ENCODE measurements at places on chromosomes 1 and 21.
A peak's percentile ranks its signal among the peaks of the same experiment; 100 is the strongest.

DNA sequence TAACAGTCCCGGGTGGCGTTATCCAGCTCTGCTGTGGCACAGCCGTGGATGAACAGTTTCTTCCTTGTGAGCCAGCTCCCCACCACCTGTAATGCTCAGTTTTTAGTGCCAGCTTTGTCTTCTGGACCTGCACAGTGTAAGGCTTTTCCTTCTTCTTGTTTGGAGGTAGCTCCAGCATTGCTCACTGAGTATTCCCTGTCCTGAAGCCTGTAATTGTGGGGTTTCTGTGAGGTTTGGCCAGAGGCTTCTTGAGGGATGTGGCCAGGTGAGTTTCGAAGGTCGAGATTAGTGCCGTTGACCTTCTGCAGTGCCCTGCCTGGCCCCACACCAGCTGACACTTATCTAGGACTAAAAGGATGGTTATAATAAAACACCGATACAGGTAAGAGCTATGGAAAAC is 75.0 kb downstream of the PBX1 start:
- no peak for DNase-seq

- DNase-seq: no peak
Measured at GRCh38 chr1:81233591-81233990, 567.1 kb upstream of the ADGRL2 start.

- no peak for DNase-seq
Measured at GRCh38 chr1:22457345-22457744, 5.7 kb downstream of the ZBTB40 start.

GRCh38 chr1:225662155-225662554 is 9.2 kb upstream of the ENAH start:
- no peak for DNase-seq

- no peak for DNase-seq
Measured at GRCh38 chr1:193448682-193449461, 262.5 kb upstream of the B3GALT2 start.

DNA sequence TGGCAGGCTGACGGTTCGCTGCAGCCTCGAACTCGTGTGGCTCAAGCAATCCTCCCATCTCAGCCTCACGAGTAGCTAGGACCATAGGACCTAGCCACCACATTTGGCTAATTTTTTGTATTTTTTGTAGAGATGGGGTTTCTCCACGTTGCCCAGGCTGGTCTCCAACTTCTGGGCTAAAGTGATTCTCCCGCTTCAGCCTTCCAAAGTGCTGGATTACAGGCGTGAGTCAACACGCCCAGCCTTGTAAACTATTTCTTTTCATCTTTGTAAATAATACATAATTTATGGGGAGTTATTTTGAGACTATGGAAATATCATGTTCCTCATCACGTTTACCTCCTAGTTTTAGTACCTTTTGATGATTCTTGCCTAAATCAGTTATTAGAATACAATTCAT is 906 bp upstream of the FBXO28 start:
- no peak for DNase-seq

GRCh38 chr21:23921670-23922418 is 1685.4 kb downstream of the MRPL39 start:
- DNase-seq: no peak

DNA sequence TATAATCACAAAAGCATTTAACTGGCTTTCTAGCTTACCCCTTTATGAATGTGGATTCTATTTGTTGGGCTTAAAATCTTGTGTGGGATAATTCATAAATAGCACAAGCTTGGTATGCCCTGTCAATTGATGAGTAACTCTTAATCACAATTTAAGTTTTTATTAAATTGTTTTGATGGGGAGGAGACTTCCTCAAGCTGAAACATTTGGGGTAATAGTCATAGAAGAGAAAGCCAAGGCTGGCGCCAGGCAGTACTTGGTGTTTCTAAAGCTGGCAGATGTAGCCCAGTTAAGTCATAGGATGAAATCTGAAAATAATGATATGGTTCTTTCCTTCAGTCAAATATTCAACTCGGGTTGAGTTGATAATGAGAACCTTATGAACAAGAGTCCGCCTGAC is 167.2 kb downstream of the FMN2 start:
- no peak for DNase-seq

DNA sequence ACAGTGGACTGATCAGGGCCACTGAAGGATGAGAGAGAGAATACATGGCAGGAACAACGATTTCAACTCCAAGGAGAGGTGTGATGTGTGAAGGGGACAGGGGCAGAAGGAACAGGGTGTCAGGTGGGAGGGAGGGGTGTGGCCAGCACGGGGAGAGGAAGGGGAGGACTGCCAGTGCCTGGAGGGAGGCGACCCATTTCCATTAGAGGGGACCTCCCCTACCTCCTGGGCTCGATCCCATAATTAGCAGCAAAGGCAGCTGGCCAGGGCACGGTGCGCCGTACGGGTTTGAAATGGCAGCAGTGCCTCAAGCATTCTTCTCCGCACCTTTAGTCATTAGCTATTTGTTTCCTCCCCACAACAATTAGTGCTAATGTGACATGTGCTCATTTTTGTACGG is 22.7 kb downstream of the CRYAA start:
- peak; percentile 10 for DNase-seq

- no peak for DNase-seq
Measured at GRCh38 chr1:228955691-228956090, 220.4 kb downstream of the RHOU start.

GRCh38 chr1:40919475-40920011 is 57.4 kb upstream of the CITED4 start:
- no peak for DNase-seq

DNA sequence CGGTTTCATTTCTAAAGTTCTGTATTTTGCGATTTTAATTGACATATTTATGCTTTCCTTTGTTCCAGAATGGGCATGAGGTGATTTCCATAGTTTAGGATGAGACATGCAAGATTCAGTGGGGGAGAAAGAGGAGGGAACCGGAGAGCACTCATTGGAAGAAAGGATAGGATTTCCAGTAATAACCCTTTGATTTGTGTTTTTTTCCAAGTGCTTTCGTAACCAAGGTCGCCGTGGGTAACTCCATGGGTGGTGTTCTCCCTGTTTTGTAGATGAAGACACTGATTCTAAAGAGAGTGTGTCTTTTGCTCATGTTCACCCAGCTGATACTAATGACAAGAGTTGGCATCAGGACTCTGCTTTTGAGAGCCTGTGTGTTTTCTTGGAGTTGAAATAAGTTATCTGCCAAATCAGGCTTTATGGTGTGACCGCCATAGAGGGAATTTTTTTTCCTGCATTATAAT is 170.1 kb downstream of the DHRS3 start:
- no peak for DNase-seq

GRCh38 chr1:46527474-46528296 is 23.8 kb downstream of the KNCN start:
- peak; percentile 71 for DNase-seq

DNA sequence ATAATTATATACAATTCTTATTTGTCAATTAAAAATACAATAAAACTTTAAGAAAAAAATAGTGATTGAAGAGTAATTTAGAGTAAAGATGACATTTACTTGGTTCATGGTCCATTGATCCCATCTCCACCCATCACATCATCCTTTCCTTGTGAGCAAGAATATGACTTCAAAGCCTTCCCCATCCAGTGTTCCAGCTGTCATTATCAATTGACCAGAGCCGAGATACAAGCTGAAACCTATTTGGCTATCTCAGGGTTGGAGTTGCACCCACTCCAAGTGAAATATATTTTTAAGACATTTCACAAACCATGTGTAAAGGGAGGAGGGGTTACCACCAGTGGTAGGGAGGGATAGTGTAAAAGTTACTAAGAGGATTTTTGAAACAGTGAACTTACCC is 428.9 kb upstream of the C1orf87 start:
- no peak for DNase-seq

GRCh38 chr1:167471568-167471967 is 46.8 kb downstream of the CD247 start:
- DNase-seq: no peak

- DNase-seq: no peak
Measured at GRCh38 chr1:14724246-14724645, 125.8 kb downstream of the KAZN start.

DNA sequence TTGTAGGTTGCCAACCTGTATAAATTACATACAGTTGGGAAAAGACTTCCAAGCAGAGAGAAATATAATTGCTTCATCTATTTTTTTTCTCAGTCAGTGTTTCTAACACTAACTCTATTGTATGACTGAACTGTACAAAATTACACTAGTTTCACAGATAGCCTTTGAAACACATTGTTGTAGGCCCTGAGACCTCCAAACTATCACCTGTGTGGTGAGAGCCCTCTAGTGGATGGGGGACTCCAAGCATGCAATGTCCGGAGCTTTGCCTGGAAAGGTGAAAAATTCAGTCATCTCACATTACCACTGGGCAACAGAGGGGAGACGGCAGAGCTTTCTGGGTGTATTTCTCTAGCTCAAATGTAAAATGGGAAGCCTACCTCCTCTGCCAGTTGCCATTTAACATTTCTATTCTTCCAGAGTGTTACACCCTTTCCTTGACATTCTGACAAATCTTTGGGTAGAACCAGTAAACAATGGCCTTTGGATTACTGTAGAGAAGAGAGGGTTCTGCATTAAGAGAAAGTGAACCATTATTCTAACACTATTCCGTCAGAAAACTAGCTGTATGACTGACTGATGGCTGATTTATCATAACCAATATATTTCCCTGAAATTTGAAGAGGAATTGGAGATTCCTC is 212.2 kb downstream of the LYPLAL1 start:
- no peak for DNase-seq

DNA sequence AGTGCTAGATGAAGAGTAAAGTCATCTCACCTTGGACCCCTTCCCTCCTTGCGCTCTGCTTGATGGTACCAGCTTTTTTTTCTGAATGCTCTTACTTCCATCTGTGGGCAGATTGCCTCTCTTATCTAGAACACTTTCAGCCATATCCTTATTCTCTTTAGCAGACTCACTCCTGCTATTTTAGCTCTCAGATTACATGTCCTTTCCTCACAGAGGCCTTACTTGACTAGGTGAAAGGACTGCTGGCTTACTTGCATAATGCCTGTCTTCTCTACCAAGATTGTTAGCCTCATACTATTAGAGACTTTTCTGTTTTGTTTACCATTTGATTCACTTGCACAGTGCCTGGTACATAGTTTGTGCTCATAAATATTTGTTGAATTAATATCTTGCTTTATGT is 9.3 kb downstream of the IFI44 start:
- no peak for DNase-seq

DNA sequence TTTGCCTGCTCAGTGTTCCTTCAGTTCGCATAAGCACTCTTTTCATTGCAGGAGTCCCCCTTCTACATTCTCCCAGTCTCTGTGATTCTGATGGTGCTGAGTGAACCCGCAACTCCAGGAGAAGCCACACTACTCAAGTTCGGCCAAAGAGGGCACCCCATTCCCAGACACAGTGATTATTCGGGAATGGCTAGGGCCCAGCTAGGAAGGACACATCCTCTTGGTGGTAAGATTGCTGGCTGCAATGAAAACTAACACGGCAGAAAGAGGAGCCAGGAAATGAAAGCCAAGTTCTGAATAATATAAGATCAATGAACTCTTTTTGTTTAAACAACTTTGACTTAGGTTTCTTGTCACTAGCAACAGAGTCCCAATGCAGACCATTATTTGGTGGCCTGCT is 14.9 kb downstream of the CREG1 start:
- no peak for DNase-seq

GRCh38 chr1:112011202-112011601 is 21.7 kb upstream of the KCND3 start:
- DNase-seq: no peak

- DNase-seq: no peak
Measured at GRCh38 chr1:19651141-19651737, 7.1 kb downstream of the NBL1 start.

DNA sequence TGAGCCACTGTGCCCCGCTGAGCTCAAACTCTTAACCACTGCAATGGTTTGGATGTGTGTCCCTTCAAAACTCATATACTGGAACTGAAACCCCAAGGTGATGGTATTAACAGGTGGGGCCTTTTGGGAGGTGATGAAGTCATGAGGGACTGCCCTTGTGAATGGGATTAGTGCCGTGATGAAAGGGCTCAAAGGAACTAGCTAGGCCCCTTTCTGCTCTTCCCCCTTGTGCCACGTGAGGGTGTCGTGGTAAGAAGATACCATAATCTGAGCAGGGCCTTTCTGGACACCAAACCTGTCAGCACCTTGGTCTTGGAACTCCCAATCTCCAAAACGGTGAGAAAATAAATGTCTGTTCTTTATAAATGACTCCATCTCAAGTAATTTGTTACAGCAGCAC is 45.5 kb upstream of the SPOCD1 start:
- DNase-seq: no peak

DNA sequence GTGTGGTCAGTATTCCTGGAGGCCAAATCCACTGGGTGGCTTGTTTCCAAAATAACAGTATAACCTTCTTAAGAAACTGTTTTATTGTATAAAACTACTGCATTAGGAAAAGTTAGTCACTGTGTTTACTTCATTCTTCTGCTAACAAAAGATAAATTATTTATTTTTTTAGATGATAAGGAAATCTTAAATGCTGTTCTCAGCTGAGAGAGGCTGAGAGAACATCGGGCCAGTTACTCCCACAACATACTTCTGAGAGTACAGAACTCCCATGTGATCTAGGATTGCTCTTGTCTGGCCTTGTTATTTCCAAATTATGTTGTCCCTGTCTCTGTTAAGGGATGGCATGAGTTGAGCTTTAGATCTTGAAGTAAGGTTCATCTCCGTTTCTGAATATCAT is 96.7 kb upstream of the CXADR start:
- DNase-seq: no peak

GRCh38 chr1:248852481-248853405 is 6.1 kb downstream of the ZNF692 start:
- no peak for DNase-seq

GRCh38 chr1:67677408-67677807 is 7.6 kb upstream of the GADD45A start:
- DNase-seq: no peak

- peak; percentile 11 for DNase-seq
Measured at GRCh38 chr21:46112725-46113215, 14.9 kb downstream of the COL6A2 start.

DNA sequence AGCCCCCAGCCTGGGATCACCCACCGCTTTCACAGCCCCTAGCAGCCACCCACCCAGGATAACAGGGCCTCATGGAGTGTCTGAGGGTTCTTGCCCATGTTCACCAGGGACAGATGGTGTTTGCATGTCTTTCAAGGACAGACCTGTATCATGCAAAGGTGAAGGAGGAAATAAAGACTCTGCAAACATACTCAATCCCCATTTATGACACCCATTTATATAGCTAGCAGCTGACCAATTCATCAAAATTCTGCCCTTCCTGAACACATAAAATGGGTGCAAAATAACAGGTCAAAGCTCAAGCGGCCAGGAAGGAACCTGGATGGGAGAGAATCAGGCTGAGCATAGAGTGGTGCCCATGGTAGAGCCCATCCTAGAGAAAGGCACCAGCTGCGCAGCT is 32.8 kb upstream of the LYPD8 start:
- no peak for DNase-seq

- DNase-seq: no peak
Measured at GRCh38 chr1:72324451-72324850, 42.1 kb upstream of the NEGR1 start.

DNA sequence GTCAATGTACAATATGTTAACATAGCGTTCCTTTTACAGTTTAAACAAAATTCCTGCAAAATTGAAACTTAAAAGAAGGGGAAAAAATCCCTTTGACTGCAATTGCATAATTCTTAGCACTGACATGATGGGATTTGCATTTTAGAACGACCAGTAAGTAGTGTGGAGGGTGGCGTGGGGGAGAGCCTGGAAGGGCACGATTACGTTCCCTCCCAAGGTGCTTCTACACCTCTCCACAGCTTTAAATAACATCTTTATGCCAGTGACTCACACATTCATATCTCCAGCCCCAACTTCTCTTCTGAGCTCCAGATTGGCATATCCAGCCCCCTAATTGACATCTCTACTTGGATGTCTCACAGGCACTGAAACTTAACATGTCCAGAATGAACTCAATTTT is 64.3 kb downstream of the OLFML3 start:
- no peak for DNase-seq
